ENCODE measurements at places on chromosomes 3 and 15.

GRCh38 chr3:17116007-17116600 lies 231.3 kb downstream of the PLCL2 start:
- DNase-seq, result no peak

- no peak for DNase-seq
These were observed 36.1 kb upstream of the ACKR4 start for GRCh38 chr3:132561003-132561402.

GRCh38 chr3:187612656-187613055 lies 57.5 kb downstream of the SST start:
- no peak for DNase-seq

DNA sequence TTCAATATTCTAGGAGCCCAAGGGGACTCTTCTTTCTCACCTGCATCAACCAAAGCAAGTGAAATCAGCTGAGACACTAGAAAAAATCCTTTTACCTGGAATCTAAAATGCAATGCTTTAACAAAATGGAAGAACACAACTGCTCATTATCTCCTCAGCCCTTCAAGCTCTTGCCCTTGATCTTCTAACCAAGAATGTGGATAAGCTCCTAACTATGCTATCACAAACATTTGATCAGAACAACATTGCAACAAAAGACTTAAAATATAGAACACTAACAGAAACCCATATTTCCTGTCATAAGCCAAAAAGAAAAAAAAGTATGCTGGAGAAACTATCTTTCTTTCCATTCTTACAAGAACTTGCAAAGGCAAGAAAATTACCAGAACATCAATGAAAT lies 12.6 kb downstream of the RBM15B start:
- DNase-seq, result no peak

GRCh38 chr3:32126305-32127015 lies 20.0 kb downstream of the GPD1L start:
- no peak for DNase-seq

DNA sequence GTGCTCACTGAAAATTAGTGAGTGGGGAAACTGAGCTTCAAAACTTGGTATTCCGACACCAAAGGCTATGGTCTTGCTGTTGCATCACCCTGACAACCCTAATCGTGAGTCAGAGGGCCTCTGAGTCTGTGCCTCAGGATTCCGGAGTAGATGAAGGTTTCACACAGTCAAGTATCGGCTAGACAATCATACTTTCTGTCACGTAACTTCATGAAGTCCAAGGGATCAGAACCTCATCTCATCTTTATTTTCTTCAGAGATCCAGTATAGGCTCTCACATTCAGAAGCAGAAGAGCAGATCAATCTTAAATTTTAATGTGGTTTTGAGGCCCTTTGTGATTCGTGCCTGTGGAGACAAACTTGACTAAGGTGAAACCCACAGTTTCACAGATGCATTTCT lies 26.1 kb upstream of the NECTIN3 start:
- DNase-seq, result no peak

DNA sequence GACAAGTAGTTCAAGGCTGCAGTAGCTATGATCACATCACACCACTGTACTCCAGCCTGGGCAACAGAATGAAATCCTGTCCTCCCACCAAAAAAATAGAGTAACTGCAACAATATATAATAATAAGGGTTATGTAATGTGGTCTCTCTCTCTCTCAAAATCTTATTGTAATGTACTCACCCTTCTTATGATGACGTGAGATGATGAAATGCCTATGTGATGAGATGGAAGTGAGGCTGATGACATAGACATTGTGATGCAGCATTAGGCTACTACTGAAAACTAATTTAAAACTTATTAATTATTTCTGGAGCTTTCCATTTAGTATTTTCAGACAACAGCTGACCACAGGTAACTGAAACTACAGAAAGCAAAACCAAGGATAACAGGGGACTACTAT lies 27.4 kb downstream of the TASOR start:
- no peak for DNase-seq

DNA sequence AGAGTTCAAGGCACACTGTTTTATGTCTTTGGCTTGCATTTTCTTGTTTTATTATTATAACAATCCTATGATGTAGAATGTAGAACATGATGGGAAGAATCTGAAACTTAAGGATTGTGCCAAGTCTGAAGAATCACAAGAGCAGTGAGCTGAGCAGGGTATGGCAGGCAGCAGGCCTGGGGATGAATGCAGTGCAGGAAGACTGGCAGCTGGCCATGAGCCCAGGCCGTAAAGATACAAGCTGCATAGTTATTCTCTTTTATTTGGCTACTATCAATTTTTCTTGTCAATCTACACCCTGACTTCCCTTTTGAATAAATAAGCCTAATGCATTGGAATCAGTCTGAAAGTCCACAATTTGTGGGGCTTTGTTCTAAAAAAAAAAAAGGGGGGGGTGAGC lies 89.6 kb upstream of the ARPP21 start:
- DNase-seq, result no peak

- DNase-seq, result no peak
These were observed 9.9 kb downstream of the C3orf22 start for GRCh38 chr3:126548556-126549466.

- DNase-seq, result no peak
These were observed 34.0 kb downstream of the B3GALNT1 start for GRCh38 chr3:161070980-161071663.

DNA sequence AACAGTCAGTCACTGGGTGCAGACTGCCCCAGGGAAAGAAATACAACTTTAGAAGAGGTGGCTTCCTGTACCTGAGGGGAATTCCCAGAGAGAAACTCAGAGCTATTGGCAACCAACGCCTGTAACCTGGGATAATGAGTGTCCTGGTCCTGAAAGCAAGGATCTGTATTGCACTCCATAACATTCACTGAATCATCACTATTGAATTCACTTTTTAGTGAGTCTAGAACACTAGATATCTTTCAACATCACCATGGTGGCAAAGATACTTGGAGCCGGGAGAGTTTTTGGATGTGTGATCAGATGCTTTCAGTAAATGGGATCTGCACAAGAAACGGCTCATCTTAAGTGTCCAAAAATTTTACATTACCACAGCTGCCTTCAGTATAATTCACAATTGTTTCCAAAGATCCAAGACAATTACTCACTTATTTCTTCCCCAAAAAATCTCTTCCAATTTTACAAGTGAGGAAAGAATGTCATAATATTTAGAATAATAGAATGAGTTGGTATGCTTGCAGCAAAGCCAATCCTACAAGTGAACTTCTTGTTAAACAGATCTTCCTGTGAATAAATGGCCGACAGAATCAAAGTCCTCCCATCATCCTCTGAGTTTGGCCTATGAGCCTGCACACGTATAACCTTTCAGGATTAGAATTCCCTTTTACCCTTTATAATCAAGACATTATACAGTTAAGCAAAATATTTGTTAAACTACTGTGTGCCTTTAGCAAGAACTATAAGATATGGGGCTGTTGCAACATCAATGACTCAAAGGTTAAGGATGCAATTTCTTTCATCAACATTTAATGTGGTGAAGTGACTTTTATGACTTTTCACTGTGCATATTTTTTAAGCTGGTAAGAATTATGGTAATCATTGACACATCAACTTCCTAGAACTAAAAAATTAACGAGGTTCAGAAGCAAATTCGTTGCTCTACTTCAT lies 243.3 kb upstream of the COL8A1 start:
- no peak for DNase-seq

DNA sequence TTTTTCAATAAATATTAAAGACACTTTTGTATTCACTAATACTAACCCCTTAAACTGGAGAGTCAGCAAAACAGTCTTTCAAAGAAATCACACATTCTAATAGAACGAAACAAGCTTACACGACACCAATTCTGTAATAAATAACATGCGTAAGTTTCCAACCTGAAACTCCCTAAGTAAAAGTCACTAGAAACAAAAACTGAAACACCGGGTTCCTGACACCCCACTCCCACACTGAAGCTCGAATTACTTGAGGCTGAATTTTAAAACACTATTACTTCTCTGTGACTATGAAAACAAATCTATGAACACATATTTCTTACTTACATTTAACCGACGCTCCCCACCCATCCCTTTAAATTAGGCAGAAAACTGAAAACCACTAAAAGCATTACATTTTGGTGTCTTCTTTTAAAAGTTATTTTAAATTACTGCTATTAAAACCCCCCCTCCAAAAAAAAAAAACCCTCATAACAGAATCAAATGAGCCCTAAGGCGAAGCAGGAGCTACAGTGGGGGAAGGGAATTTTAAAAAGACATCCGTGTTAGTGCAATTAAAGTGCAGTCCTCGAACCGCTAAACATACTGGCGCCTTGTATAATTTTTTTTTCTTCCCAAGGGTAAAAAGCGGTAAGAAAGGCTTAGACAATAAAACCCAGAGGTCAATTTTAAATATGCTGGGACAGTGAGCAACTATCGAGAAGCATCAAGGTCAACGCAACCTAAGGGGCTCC lies 878 bp downstream of the SPPL2A start:
- no peak for DNase-seq

- DNase-seq, result no peak
These were observed 22.4 kb upstream of the TM4SF19 start for GRCh38 chr3:196360586-196360985.

GRCh38 chr3:142888481-142889211 lies at the start of gene PCOLCE2:
Gene PCOLCE2, minus strand, starts transcription at chr3:142889083. Its CDS starts 187 bp downstream, at chr3:142888896.
- peak; percentile 48 for DNase-seq

GRCh38 chr15:28984421-28985315 lies 98.9 kb downstream of the APBA2 start:
- no peak for DNase-seq

DNA sequence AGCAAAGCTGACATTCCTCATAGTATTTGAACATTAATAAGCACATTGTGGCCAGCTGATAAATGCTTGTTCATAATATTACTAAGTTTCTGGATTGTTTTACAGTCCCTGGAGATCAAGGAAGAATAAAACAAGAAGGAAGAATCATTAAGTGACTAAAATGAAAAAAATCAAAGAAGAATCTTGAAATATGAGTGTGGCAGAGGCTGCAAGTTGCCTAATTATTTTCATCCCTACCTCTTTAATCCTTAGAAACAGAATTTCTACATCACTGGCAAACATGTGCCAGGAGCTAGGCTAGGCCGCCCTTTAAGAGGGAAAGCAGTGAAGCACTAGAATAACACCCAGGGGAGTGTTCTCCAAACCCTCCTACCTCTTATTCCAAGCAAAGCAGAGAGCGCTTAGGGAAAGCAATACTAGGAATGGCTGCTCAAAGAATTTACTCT lies 98.9 kb downstream of the MAGI1 start:
- no peak for DNase-seq

- no peak for DNase-seq
These were observed 107.4 kb downstream of the KLHL25 start for GRCh38 chr15:85687329-85687728.

DNA sequence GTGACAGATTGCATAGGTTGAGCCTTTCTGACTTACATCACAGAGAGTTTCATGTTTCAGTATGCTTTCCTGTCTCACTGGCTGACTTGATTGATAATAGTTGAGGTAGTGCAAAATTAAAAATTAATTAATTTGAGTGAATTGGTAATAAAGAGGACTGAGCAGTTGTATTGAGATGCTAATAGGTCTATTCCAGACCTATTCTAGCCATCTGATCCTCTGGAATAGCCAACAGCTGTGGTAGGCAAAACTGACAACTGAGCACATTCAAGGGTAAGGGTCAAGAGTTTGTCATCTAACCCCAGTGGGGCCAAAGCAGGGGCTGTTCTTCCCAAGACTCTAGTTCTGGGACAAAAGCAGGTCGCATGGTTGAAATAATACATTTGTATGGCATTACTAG lies 132.4 kb downstream of the EPHA3 start:
- DNase-seq, result no peak

- no peak for DNase-seq
These were observed 72.0 kb upstream of the HERC1 start for GRCh38 chr15:63905558-63906265.

- DNase-seq, result no peak
These were observed 208.4 kb upstream of the CGNL1 start for GRCh38 chr15:57167821-57168395.

DNA sequence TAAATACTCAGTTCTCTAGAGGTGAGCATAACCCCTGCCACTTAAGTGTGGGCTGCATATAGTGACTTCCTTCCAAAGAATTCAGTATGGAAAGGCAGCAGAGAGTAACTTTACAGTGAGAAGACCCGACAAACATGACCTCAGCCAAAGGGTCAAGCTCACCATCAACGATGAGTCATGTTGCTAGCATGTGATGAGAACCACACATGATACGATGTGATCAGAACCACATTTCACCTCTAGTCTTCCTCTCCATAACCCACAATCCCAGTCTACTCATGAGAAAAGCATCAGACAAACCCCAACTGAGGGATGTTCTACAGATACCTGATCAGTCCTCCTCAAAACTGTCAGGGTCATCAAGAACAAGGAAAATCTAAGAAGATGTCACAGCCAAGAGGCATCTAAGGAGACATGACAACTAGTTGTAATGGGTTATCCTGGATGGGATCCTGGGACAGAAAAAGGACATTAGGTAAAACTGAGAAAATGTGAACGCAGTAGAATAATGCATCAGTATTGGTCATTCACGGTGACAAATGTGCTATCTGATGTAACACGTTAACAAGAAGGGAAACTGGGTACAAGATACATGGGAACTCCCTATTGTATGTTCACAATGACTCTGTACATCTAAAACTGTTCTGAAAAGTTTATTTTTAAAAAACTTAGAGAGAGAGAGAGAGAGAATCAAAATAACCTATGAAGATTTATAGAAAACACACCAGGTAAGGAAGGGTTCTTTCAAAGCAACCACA lies 28.3 kb downstream of the SEC61A1 start:
- DNase-seq, result no peak

DNA sequence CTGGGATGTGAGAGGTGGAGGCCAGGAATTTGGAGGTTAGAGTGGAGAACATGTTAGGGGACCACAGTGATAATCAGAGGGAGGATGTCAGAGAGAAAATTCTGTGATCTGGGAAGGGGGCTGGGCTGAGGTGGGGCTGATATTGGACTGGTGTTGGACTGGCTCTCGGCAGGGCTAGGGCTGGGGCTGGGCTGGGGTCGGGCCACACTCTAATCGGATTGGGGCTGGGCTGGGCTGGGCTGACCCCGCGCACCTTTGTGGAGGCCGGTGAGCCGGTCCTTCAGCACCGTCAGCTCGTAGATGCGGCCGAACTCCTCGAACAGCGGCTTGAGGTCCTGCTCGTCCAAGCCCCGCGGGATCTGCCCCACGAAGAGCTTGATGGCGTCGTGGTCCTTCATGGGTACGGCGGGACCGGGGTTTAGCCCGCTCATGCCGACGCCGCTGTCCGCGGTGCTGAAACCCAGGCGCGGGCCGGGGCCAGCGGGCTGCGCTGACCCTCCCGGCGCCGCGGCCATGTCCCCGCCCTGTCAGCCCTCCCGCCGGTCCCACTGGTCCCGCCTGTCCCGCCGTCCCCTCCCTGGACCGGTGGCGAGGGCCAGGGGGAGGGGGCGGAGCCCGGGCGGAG lies 485 bp downstream of the CELF6 start:
- DNase-seq, result peak; percentile 90
